ENCODE measurements at places on chromosomes 5 and 9. TPM values are rescaled to one million over a fixed set of nuclear protein-coding genes. Genes with fewer than 3 reads are reported as not detected.

The IL31RA gene
- 1.0 TPM for total RNA-seq

The DPYSL3 gene
- total RNA-seq = 16.4 TPM

The MCIDAS gene
- 0.20 TPM for total RNA-seq

The NR4A3 gene
- 0.15 TPM for total RNA-seq

The PCDHA1 gene
- total RNA-seq = 0.35 TPM

The KLHL9 gene
- 64.1 TPM for total RNA-seq

The OR2Y1 gene
- total RNA-seq = not detected

The GLRA1 gene
- not detected for total RNA-seq

The ZNF367 gene
- total RNA-seq = 8.7 TPM

The MCC gene
- 42.9 TPM for total RNA-seq

The FOXD4L4 gene
- 0.20 TPM for total RNA-seq

The SPATA31E1 gene
- total RNA-seq = not detected

The HSPB3 gene
- not detected for total RNA-seq

The DAB2 gene
- 117 TPM for total RNA-seq

The B4GALT1 gene
- 113 TPM for total RNA-seq

The HRCT1 gene
- 0.45 TPM for total RNA-seq

The RAD23B gene
- 140 TPM for total RNA-seq

The CXCL14 gene
- 51.1 TPM for total RNA-seq

The RANBP3L gene
- total RNA-seq = under 0.01 TPM

The SPINK6 gene
- total RNA-seq = not detected

The PCDHGB7 gene
- 1.7 TPM for total RNA-seq

The GTF2H2 gene
- total RNA-seq = 41.8 TPM

The MARCOL gene
- not detected for total RNA-seq

The IFNA13 gene
- not detected for total RNA-seq

The PCA3 gene
- 0.05 TPM for total RNA-seq

The WDR38 gene
- not detected for total RNA-seq

The STK32A gene
- 3.0 TPM for total RNA-seq

The PLCXD3 gene
- under 0.01 TPM for total RNA-seq

The NSG2 gene
- not detected for total RNA-seq

The TLX3 gene
- 0.35 TPM for total RNA-seq

The FAM221B gene
- not detected for total RNA-seq

The SPATA31D4 gene
- total RNA-seq = not detected

The TCF7 gene
- total RNA-seq = 2.0 TPM

The EXD3 gene
- total RNA-seq = 11.6 TPM

The PCDH12 gene
- 0.35 TPM for total RNA-seq

The UCK1 gene
- total RNA-seq = 12.2 TPM

The GDF9 gene
- total RNA-seq = 0.15 TPM

The TMEFF1 gene
- 4.3 TPM for total RNA-seq

The CCDC180 gene
- total RNA-seq = 0.17 TPM

The CAMK2A gene
- total RNA-seq = not detected

The KCNN2 gene
- not detected for total RNA-seq

The GBGT1 gene
- total RNA-seq = 3.1 TPM

The TNFSF8 gene
- not detected for total RNA-seq

The TAF1L gene
- total RNA-seq = under 0.01 TPM

The KIF20A gene
- 17.9 TPM for total RNA-seq

The PCDHB9 gene
- total RNA-seq = 0.17 TPM

The SOX30 gene
- total RNA-seq = 0.17 TPM
